HFFc6 (cell line): ENCODE measurements at places on chromosomes 7 and 10. TPM values are rescaled to one million over a fixed set of nuclear protein-coding genes. Genes with fewer than 3 reads are reported as not detected.

DNA sequence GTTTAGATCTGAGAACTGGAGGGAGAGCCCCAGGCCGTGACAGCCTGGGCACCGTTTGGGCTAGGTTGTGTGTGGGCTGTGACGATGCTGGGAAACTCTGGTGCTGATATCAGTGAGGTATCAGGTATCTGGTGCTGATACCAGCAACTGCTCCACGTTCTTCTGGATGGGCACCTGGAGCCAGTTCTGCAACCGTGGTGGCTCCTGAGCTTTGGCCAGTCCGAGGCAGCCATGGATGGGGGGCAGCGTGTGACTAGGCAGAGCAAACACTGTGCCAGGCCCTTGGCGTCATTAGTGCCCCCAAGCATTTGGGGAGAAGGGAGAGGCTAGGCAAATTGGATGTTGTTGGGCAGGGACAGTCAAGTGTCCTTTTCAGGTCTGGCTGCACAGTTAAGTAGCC lies 57.9 kb downstream of the ZNF467 start:
- DNase-seq: no peak
- peak overlapping the region; percentile 91 for H3K4me3 ChIP-seq
- no peaks in the 10 kb centered on the region; the same call in 1 of the 2 replicates for H3K27me3 ChIP-seq
- H3K4me1 ChIP-seq: peaks cover 30% of the 10 kb centered on the region
- peak overlapping the region; percentile 69 for H3K27ac ChIP-seq
- peaks cover 23% of the 10 kb centered on the region for H3K36me3 ChIP-seq

DNA sequence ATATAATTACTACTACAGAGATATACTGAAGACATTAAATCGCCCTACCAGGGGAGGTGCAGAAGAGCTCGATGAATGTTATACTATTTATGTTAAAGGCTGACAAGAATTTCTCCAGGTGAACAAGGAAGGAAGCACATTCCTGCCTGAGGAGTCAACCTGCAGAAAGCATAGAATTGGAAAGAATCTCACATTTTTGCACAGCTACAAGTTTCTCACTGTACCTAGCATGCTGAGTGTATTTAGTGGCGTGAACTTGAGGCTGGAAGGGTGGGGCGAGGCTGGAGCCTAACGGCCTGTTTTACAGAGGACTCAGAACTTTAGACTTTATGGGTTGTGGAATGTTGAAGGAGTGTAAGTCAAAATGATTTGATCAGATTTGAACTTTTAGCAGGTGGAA lies 373.6 kb upstream of the LRGUK start:
- DNase-seq: no peak
- H3K4me3 ChIP-seq: no peak overlapping the region

- H3K27ac ChIP-seq: no peak overlapping the region
- H3K4me1 ChIP-seq: peaks cover 15% of the 10 kb centered on the region
- H3K4me3 ChIP-seq: no peak overlapping the region
- 0 out of 2 replicates have a peak, but pooled peaks cover 4% of the 10 kb centered on the region for H3K36me3 ChIP-seq
Observed at GRCh38 chr7:27840313-27840712, 100.4 kb downstream of the TAX1BP1 start.

DNA sequence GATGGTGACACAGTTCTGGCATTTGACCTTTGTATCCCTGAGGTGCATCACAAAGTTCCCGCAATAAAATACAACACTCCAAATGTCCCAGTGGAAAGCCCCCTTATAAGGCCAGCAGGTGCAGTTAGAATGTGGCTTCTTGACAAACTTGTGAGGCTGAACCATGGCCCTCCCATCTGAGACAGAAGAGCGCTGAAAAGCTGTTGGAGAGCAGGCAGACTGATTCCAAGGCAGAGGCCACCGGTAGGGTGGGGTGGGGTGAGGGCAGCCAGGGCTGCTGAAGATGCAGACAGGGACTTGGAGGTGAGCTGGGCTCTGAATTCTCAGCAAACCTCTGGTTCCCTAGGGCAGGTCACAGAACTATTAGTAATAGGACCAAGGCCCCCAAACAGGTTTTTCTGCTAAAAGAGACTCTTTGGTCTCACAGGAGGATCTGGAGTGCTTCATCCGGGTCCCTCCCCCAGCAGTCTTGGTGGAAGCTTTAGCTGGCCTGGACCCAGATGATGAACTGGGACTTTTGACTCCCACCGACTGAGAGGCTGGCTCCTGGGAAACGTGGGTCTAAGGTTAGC lies 15.6 kb upstream of the CHST3 start:
- no peaks in the 10 kb centered on the region for H3K4me1 ChIP-seq
- H3K27ac ChIP-seq: no peak overlapping the region
- no peak overlapping the region for H3K4me3 ChIP-seq
- peaks cover 18% of the 10 kb centered on the region for H3K27me3 ChIP-seq
- DNase-seq: no peak

DNA sequence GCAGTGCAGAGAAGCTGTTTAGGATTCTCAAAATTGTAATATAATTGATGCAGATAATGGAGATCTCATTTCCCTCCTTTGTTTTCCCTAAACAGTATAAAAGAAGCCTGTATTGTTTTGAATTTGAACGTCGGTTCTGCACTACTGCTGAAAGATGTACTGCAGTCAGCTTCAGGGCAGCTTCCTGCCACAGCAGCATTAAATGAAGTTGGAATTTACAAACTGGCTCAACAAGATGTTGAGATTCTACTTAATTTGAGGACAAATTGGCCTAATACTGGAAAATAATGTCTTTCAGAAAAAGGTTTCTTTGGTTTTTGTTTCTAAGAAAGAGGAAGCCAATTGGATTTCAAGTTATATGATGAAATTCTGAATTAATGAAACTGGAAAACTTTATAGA lies 14.3 kb downstream of the EFCAB10 start:
- H3K36me3 ChIP-seq: peaks cover 21% of the 10 kb centered on the region
- no peaks in the 10 kb centered on the region for H3K27me3 ChIP-seq
- no peaks in the 10 kb centered on the region for H3K4me1 ChIP-seq
- H3K27ac ChIP-seq: no peak overlapping the region
- no peak overlapping the region for H3K4me3 ChIP-seq
- DNase-seq: no peak

DNA sequence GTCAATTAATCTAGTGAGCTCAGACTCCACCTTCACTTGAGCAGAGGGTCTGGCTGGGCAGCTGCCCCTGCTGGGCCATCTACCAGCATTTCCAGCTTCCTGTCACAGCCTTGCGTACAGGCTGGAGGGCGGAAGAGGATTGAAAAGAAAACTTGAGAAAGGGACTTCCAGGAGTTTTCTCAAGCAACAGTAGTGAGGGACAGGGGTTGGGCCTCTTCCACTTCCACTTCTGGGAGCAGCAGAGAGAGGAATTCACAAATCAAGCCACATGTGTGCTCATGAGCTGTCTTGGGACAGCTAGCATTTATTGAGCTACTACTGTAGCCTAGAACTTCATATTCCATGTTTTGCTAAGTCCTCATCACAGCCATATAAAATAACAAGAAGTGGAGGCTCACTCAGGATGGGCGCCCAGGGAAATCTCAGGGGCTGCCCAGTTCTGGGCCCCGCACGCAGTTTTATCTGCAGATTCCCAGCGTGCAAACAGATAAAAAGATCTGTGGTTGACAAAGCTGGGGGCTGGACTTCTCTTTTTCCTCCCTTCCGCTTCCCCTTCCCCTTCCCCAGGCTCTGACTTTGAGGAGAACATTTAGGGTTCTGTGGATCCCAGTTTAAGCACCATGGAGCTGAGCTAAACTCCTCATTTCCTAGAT lies 135.8 kb downstream of the RGS10 start:
- H3K27ac ChIP-seq: no peak overlapping the region
- peaks cover 8% of the 10 kb centered on the region for H3K4me1 ChIP-seq
- H3K27me3 ChIP-seq: peaks cover 2% of the 10 kb centered on the region; the same call in 1 of the 2 replicates
- no peaks in the 10 kb centered on the region for H3K36me3 ChIP-seq
- H3K4me3 ChIP-seq: no peak overlapping the region

DNA sequence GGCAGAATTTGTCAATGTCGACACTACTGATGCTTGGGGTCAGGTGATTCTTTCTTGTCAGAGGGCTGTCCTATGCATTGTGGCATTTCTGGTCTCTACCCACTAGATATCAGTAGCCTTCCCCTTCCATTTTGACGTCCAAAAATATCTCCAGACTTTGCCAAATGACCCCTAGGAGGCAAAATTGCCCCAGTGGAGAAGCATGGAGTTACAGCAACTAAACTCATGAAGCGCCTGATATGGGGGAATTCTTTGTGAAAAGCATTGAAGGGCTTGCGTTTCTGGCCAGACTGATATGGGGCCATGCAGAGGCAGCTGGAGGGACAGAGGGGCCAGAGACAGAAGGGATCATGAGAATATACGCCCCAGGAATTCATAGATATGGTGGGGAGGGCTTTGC lies 43.6 kb downstream of the ADRB1 start:
- no peak overlapping the region for H3K27ac ChIP-seq
- H3K4me3 ChIP-seq: no peak overlapping the region
- H3K4me1 ChIP-seq: no peaks in the 10 kb centered on the region
- H3K27me3 ChIP-seq: peaks cover 11% of the 10 kb centered on the region
- H3K36me3 ChIP-seq: no peaks in the 10 kb centered on the region

DNA sequence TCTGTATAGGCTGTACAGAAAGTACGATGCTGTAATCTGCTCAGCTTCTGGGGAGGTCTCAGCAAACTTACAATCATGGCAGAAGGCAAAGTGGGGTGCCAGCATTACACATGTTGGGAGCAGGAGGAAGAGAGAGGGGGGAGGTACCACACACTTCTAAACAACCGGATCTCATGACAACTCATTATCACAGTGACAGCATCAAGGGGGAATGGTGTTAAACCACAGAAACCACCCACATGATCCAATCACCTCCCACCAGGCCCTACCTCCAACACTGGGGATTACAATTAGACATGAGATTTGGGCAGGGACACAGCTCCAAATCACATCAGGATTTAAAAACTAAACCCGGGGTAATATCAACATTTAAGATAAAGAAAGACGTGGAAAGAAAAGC lies 468.8 kb upstream of the AUTS2 start:
- no peaks in the 10 kb centered on the region for H3K4me1 ChIP-seq
- H3K36me3 ChIP-seq: no peaks in the 10 kb centered on the region
- H3K4me3 ChIP-seq: no peak overlapping the region
- no peak for DNase-seq
- no peak overlapping the region for H3K27ac ChIP-seq

- H3K4me3 ChIP-seq: no peak overlapping the region
- H3K4me1 ChIP-seq: peaks cover 22% of the 10 kb centered on the region
- DNase-seq: no peak
- no peak overlapping the region for H3K27ac ChIP-seq
- peaks cover 18% of the 10 kb centered on the region for H3K36me3 ChIP-seq
Observed at GRCh38 chr7:54846273-54846672, 87.3 kb upstream of the SEC61G start.

Gene ZNF680
- total RNA-seq: 3.6 and 4.0 TPM in 2 replicates

Gene ELOVL3
- 0.17 TPM in 1 of 3 replicates, not detected in the others for total RNA-seq

Gene PRSS37
- not detected in 2 replicates for total RNA-seq
